Activated T-cell treated with anti-CD3 and anti-CD28 coated beads for 4 hours (primary cell): ENCODE measurements at places on chromosomes 4 and X.

GRCh38 chrX:125850693-125851092, 315.4 kb downstream of the DCAF12L2 start:
- DNase-seq = no peak

DNA sequence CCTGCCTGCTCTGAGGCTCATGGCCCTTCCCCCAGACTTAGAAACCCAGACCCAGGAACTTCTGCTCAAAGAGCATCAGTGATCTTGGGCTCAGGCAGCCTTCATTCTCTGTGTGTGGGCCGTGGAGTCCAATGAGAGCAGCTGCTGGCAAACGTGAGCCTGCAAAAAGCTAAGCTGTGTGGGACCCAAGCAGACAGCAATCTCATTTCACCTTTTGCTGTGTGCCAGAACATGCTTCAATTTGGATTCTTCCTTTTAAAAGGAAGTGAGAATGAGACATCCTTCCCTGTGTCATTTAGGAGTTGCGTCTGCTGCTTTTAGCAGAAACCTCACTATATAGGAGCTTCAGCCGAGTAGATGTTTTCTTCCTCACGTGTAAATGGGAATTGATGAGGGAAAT, 238.5 kb downstream of the EVC2 start:
- no peak for DNase-seq

- no peak for DNase-seq
These were observed 297.8 kb downstream of the ANK2 start for GRCh38 chr4:113347245-113347644.

- no peak for DNase-seq
These were observed 62.6 kb downstream of the GLRA2 start for GRCh38 chrX:14591976-14592375.

DNA sequence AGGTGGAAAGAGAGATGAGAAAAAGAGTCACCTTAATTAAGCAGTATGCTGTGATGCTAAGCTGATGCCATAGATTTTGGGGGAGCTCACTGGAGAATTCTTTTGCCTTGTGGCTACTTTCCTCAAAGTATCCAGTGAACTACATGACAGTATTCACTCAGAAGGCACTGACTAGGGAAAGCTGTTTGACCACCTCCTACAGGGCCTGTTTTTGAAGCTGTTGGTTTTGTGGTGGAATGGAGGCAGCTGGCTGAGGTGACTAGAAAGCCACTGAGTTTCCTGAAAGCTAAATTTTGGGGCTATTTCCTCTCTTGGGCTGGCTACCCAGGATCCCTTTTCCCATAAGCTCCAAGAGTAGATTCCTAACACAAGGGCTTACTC, 124.8 kb upstream of the EOLA2 start:
- DNase-seq = no peak

DNA sequence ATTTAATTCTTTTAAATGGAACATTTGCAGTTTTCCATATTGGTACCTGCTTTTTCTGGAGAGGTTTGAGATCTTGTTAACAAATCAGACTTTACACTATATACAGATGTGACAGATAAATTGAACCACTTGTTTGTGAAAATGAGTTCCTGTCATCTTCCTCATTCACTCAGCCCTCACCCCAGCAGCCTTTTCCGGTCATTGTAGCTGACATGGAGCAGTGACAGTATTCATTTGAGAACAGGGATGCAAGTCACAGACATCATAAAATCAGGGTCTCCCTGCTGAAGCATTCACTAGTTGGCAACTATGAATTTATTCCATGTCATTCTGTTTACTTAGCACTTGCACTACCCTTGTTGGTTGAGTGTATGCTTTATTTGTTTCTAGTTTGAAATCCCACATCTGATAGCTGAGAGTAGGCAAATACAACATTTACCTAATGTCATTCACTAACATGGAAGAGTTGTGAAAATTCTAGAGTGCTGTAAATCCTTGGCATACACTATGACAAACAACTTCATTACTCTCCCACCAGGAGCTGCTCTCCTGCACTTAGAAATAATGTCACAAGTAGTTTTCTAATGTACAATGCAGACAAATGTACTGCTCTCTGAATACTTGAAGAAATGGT, 78.9 kb downstream of the UGT8 start:
- no peak for DNase-seq

DNA sequence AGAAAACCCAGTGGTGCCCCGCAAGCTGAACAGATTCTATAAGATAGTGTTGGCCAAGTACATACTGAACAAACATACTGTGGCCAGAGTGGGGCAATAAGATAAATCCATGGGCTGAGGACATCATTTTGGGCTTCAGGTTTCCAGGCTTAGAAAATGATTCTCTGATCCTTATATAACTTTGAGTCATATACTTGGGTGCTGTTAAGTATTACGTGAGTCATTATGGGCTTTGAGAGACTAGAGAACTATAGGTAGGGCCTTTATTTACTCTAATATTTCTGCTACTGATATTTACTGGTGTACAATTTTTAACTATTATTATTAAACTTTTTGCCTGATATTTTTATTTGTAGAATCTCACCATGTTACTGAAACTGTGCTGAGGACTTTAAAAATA, 586.1 kb downstream of the CENPC start:
- no peak for DNase-seq

- no peak for DNase-seq
These were observed 161.9 kb upstream of the STK26 start for GRCh38 chrX:131861088-131861787.

- no peak for DNase-seq
These were observed 171.4 kb downstream of the PPARGC1A start for GRCh38 chr4:23718435-23718834.

GRCh38 chr4:13640149-13640940, 12.8 kb upstream of the BOD1L1 start:
- DNase-seq = no peak
